NCI-H524 (cell line): ENCODE measurements at places on chromosomes 11 and 22.

DNA sequence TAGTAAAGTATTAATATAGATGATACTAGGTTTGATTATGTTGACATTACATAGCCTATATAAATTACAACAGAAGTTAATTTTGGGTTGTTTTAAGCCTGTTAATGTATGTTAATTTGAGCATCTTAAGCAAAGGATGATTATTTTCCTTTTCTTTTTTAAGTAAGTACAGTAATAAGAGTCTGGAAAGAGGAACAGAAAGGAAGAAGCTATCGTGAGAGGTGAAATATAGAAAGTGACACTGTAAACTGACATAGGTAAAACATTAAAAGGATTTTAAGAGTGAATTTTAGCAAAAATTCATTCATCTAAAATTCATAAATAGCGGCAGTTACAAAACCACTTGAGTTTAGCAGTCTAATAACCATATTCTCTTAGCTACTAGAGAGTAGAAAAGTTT, 45.5 kb downstream of the FAR1 start:
- no peak for DNase-seq

GRCh38 chr22:49229483-49230193, 598.0 kb downstream of the BRD1 start:
- no peak for DNase-seq

DNA sequence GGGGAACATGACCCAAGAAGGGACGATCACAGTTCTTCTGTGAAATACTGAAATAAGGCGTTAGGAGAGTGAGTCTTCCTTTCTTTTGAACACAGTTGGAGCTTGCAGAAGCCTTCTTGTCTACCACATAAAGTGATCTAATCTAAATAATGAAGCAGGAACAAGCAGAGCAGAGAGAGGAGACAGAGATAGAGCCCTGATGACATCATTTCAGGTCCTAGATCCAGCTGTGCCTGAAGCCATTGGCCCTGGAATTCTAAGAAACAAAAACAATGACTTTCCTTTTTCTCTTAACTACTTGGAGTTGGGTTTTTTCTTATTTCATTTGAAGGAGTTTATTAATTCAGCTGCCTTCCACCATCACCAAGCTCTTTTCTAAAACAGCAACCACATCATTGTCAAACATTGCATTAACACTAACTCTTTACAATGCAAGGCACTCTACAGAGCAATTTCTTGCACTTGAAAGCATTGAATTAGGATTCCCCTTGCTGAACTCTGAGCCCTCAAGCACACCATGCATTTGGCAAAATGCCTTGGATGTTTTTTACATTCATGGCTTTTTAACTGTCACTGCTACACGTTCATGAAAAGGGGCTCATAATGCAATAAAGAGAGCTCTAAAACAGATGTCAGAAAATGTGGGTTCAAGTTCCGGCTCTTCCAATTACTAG, 117.2 kb upstream of the TIMP3 start:
- no peak for DNase-seq

DNA sequence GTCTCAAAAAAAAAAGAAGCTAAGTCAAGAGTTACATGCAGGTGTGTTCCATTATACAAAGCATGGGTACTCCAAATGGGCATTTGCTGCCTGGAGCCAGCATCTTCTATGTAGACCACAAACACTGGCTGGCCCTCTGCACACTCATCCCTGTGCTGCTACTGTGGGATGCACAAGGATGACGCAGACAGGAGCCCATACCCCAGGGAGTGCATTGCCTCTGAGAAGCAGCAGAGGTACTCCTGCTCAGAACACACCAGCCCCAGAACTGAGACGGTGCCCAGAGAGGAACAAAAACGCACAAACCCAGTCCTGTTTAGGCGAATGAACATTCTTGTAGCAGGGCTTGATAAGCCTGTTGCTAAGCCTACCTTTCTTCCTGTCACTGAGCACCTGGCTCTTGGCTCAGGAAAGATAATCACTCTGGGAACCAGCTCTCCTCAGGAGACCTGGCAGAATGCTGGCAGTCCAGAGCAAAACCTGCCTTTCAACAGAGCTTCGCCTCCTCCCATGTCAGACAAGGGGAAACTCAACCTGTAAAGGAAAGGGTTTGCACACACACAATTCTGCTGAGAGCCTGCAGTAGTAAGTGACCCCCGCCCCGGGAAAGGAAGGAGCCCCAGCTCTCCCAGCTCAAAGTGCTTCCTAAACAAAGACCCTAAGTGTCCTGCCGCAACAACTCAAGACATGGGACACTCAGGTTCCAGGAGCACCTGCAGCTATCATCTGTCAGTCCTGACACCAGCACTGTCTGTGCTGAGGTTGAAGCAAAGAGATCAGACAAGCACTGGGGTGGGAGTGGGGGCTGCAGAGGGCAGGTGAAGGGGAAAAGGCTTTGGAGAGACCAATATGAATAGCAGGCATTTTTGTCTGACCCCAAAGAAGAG, 145.7 kb downstream of the TENM4 start:
- DNase-seq: no peak

- no peak for DNase-seq
Observed at GRCh38 chr11:107827041-107827440, 31.5 kb downstream of the SLC35F2 start.

GRCh38 chr22:48715511-48715910, 1112.2 kb downstream of the BRD1 start:
- DNase-seq: no peak

DNA sequence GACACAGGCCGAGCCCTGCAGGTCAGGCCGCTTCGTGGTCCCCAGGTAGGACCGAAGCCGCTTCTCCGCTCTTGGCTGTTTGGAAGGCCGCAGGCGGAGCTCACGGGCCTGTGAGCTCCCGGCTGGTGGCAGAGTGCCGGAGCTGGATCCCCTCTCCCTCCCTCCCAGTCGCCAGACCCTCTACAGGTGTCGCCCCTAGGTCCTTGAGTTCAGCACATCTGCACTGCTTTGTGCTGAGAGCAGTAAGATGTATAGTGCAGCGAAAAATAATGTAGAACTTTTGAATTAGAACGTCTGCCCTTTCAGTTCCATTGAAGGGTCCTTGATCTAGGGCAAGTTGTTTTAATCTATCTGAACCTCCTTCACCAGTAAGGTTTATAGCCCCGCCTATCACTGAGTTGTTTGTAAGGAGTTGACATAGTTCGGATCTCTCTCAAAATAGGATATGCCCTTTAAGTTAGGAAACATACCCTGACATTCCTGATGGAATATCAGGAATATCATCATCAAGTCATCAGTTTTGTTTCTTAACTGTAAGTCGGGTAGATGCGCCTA, 419 bp downstream of the ANKRD49 start:
- DNase-seq: no peak
